Stimulated activated naive CD8-positive, alpha-beta T cell treated with anti-CD3 and anti-CD28 coated beads, Interleukin-15, amount 100 ng/mL, for 72 hours (primary cell): ENCODE measurements at places on chromosomes 3 and 15.

- DNase-seq: no peak
Observed at GRCh38 chr15:72967811-72968530, 84.3 kb upstream of the NEO1 start.

DNA sequence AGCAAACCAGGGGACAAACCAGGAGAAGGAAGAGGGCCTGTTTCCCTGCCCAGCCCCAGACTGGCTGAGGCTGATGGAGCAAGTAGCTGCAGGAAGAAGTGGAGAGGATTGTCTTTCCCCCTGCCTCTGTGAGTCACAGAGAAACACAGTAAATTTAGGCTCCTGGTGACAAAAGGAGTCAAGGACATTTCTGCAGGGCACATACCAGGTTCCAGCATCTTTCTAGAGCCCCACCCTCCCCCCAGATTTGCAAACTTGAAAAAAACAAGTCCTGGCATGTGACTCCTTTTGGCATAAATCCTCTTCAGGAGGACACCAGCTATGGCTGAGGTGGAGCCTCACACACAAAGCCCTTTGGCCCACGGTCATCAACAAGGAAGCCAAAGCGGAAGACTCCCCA is 17.8 kb downstream of the PLD1 start:
- DNase-seq: no peak

DNA sequence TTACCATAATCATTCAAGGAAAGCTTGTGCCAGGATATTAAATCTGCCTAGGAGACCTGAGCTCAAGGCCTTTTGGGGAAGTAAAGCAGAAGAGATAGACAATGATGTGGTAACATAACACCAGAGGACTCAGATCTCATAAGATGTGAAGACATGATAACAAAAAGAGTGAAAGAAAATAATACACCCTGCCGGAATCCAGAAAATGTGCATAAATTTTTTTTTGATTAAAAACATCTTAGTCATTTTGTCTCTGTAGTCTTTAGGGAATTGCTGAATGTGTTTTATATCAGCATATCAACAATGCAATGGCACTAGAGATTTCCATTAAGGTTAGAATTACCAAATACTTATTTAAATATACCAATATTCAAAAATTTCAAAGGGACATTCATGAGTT is 326.8 kb upstream of the ROBO1 start:
- no peak for DNase-seq

DNA sequence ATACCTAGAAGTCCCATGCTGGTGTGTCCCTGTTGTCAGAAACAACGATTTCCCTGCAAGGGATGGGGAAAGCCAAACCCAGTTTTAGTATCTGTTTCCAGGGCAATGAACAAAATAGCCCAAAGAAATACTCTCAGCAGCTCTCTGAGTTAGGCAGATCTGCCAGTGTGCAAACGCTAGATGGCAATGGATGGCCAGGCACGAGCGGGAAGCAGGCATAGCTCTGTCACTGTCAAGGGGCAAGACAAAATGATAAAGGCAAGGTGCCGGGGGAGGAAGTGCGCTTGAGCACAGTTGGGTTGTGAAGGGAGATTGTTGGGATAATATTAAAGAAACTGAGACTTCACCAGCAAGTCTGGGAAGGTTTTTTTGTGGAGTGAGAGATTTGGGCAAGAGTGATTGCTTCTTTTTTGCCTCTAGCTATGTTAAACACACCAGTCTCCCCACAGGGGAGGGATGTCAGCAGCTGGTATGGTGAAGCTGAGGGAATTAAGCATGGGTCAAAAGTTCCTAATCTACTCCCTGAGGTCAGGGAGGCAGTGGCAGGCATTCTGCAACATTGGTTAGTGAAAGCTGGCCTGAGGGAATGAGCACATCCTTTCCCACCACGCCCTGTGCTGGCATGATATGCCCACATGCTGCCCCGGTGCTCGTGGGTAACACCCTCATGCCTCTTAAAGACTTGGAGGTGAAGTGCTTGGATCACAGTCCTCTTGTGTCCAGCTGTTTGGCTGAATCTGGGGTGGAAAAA is 117.5 kb downstream of the PDCD6IP start:
- peak; percentile 12 for DNase-seq

DNA sequence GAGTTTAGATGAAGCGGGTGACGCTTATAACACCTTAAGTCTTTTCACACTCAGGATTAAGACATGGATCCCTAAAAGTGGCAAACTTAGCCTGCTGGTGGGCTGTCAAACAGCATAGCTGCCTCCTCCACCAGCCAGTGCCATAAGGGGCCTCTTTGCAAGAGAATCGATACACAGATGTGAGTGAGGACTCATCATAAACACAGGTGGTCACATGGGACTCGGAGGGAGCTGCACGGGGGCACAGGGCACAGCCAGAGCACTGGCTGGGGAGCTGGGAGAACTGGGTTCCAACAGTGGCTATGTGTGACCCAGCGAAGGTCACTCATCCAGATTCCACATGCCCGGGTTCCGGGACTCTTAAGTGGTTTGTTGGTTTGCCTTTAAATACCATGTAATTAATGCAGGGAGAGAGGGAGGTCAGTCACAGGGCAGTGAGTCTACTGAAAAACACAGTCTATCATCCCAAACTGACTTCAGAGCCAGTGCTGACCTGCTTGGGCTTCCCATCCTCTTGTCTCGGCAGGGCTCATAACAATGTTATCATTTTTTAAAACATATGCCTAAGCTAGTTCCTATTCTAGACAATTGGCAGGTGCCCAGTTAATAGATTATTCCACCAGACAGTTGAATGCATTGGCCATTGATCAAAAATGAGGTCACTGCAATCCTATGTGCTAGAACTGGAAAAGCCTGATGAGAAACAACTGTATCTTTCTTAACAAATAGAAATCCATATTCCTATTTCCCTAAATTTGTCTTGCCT is 51.8 kb downstream of the SLC12A8 start:
- DNase-seq: no peak

- no peak for DNase-seq
Observed at GRCh38 chr3:61008998-61009380, 242.3 kb downstream of the FHIT start.

DNA sequence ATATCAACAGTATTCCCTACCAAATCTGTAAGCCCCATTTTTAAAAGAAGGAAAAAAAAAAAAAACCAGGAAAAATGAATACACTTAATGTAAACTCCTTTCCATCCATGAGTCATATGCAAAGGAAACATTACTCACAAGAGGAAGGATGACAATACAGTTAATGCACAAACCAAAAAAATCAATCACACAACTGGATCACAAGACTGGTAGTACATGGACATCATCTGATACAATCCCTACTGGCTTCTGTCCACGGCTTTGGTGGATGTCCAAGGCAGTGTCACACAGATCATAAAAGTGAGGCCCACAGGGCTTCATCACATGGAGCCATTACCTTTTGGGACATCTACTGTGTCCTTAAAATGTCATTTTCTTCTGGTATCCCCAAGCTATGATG is 44.0 kb downstream of the SUCLG2 start:
- no peak for DNase-seq

GRCh38 chr3:103127737-103128136 is 692.9 kb downstream of the ZPLD1 start:
- no peak for DNase-seq

DNA sequence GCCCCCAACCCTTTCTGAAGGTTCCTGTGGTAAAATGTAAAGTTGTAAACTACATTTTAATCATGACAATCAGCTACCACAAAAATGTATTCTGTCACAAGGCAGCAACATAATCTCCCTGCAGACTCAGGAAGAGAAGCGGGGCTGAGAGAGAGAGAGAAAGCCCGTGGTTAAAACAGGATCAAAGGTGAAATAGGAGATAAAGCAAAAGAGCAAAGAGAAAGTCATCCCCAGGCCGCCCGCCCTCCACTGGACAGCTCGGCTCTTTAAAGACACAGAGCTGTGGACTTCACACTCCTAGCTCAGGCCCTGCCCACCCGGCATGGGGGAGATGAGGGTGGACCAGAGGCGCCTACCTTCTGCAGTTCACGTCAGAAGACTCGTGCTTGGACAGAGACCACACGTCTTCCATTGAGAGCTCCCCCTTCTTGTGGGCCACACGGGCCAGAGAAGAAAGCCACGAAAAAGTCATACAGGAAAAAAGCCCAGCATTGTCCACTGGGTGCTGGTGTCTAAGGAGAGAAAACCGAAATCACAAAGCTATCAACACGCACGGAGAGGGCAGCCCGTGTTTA is 29.4 kb downstream of the ABCC5 start:
- no peak for DNase-seq

GRCh38 chr15:78927077-78927790 is 17.6 kb downstream of the CTSH start:
- no peak for DNase-seq

- DNase-seq: no peak
Observed at GRCh38 chr3:50264383-50264963, 4.5 kb upstream of the SEMA3B start.

DNA sequence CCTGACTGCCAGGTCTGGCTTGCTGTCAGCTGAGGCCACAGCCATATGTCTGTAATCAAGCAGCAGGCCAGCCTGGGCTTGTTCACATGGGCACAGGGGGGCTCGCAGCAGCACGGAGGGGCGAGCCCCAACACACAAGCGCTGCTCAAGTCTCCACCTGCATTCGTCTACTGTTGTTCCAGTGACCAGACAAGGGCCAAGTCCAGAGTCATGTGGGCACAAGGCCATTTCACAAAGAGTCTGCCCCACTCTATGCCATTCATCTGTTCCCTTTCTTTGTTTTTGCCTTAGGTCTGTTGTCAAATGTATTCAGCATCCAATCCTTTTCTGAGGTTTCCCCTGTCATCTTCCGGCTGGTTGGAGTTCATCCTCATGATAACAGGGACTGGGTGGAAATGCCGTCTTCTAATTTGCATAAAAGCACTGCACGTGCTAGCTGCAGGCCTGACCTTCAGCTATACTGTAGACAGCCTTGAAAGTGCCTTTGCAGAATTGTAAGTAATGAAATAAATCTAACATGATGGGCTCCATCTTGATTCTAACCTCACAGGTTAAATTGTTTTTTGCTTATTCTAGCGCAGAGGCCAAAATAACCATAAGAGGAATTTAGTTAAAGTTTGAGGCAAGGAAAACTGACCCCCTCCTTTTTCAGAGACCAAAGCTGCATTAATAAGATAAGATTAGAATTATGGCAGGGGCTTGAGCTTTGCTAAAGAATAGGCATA is 28.6 kb upstream of the KBTBD12 start:
- DNase-seq: no peak

GRCh38 chr3:181755959-181756358 is 44.2 kb downstream of the SOX2 start:
- DNase-seq: no peak
